Stimulated activated CD8-positive, alpha-beta memory T cell treated with anti-CD3 and anti-CD28 coated beads, Interleukin-4, amount 100 ng/mL, for 1 hour (primary cell): ENCODE measurements at places on chromosomes 2 and 18.

DNA sequence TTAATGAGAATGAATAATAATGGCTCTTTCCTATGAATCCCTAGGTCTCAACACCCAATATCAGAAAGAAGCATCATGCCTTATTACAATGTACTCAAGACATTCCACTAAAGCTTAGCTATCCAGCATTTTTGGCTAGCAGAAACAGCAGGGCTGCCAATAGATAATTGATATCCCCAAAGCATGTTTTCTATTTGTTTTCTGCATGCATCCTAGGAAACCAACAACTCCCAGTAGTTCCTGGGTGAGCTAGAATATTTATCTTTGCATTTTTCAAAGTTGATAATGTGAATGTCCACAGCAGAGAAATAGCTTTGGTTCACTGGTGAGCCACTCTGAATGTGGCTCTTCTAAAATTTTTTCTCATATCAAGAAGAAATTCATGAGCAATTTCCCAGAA is 5.8 kb upstream of the ANTXR1 start:
- no peak for DNase-seq

DNA sequence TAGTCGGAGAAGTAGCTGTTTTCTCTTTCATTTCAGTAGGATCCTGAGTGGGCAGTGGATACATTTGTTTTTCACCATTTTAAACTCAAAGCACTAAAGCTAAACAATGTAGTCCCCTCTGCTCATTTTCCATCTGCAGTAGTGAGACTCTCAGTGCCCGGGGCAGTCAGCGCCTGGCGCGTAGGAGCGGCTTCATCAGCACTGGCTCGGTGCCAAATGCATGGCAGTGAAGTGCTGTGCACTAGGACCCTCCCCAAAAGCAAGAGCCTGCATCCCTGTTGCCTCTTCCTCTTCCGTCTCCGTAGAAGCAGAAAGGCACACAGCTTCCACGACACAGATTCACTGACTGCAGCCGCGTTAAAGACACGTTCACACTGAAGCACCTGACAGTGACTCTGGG is 19.0 kb upstream of the ESPNL start:
- DNase-seq, result no peak

- no peak for DNase-seq
These were observed 15.0 kb upstream of the TRIB2 start for GRCh38 chr2:12701786-12702167.

DNA sequence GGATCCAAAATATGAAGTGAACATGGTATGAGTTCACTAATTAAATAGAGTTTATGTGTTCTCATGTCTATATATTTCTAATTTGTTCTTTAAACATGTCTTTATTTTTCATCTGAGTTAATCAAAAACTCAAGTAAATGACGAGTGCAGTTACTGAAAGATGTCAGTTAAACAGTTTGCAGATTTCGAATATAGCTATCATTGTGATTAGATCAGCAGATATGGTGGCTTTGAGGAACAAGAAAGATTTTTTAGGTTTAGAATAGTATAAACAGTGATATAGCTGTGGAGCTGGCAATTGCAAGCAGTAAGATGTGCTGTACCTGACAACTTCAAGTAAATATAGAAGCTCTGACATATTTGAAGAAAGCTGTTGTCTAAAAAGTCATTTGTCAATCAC is 49.7 kb downstream of the TANK start:
- no peak for DNase-seq

DNA sequence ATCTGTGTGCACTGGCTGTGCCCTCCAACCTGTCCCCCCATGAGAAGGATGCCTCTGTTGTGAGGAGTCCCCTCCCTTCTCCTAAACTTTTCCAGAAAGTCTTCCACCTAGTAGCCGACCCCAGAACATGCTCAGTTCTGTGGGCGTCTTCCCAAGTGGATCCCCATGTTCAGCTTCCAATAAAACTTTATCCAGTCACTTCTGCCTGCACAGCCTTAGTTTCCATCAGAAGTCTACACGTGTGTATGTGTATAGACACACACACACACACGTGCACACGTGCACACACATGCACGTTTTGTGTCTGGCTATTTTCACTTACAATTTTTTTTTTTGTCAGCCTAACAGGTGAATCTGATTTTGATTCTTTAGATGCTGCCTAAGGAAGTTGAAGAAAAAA is 115.1 kb downstream of the RTP5 start:
- no peak for DNase-seq

GRCh38 chr2:71746946-71747501 is 293.7 kb downstream of the DYSF start:
- DNase-seq, result no peak

DNA sequence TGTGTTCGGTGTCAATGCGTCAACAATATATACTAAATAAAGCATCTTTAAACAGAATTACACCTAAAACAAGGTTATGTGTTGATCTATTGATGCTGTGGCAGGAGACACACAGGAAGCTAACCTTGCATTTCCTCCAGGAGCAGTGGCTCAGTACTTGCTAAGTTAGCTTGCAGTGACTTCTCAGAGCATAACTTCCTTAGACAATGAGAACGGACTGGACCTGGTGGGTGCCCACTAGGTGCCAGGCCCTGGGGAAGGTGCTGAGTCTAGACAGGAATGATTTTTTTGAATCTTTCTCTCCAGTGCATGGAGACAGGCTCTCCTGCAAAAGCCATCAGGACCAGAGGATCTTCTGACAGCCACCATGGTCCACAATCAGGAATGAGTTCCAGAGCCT is 73.8 kb upstream of the MGAT4A start:
- DNase-seq, result no peak

DNA sequence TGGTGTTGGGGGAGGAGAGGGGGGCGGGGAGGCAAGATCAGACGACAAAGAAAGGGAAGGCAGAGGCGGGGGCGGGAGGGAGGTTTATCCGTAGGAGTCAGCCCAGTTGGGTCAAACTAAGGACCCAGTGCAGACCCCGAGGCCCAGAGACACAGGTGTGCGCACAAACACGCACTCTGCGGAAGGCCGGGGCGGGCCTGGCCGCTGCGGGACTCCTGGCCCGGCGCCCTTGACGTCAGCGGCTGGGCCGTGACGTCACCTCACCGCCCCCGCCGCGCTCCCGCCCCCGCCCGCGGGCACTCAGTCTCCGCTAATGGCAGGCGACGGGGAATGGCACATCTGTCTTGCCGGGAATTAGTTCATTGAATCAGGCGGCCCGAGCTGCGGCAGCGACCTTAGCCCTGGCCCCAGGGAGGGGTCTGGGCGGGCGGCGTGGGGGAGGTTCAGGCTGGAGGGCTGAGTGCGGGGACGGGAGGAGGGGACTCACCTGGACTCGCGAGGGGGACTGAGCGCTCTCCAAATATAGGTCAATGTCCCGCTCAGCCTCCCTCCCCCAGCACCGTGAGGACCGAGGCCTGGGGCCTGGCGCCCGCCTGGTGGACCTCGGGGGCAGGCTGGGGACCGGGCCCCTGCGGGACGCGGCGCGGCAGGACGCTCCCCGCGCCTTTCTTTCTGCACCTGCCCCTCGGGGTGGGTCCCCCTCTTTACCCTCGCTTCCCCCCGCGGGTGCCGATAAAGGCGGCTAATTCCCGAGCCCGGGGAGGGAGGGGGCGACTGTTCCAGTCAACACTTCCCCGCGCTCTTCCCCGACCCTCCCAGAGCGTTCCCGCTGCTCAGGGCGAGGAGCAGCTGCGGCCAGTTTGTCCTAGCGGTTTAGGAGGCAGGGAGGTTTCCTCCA is 15.5 kb upstream of the ECEL1 start:
- no peak for DNase-seq

- DNase-seq, result no peak
These were observed 35.6 kb downstream of the OSBPL6 start for GRCh38 chr2:178229927-178230326.

DNA sequence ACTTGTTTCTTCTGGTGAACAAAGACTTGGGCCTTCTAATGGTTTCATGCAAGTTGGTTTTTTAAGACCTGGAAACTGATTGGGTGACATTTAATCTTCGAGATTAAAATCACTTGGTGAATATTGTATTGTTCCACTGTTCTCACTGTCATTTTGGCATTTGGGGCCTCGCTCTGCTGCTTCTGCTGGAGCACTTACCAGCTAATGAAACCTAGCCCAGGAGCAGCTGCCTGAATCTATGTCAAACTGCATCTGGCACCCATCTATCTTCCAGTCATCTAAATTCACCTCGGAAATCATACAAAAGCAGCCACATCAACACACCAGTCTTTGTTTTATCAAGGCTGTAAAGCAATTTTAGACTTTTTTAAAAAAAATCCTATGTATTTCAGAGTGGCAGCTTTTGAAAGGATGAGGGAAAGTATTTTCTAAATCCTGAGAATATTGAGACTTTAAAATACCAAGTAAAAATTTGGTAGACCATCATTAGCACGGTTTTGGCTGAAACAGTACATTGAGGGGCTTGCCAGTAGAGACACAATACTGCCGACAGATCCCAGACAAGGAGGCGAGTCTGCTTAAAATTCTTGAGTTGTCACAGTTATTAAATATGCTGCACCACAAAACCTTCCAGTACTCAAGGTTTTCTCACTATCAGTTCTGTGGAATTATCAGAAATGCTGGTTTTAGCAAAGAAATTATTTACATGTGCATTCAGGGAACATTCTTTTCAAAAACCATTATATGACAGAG is 26.1 kb upstream of the SERTAD2 start:
- no peak for DNase-seq

- DNase-seq, result peak; percentile 2
These were observed 70.3 kb upstream of the PSME4 start for GRCh38 chr2:54041135-54041534.

DNA sequence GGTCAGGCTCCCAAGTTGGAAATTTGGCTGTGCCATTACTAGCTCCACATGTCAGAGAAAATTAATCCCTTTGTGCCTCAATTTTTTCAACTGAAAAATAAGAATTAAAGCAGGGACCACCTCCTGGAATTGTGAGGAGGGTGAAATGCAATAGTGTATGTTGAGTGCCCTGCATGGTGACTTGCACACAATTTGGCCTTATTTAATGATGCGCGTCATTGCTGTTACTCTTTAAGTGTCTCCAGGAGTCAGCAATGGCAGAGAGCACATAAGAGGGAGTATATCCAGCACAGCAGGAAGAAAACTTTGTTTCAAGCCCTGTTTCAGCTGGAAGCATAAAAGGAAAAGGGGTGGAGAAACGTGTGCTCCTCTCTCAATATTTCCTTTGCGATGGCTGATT is 215.8 kb downstream of the ALK start:
- no peak for DNase-seq

GRCh38 chr2:158325782-158326340 is 130.7 kb downstream of the CCDC148 start:
- DNase-seq, result no peak

DNA sequence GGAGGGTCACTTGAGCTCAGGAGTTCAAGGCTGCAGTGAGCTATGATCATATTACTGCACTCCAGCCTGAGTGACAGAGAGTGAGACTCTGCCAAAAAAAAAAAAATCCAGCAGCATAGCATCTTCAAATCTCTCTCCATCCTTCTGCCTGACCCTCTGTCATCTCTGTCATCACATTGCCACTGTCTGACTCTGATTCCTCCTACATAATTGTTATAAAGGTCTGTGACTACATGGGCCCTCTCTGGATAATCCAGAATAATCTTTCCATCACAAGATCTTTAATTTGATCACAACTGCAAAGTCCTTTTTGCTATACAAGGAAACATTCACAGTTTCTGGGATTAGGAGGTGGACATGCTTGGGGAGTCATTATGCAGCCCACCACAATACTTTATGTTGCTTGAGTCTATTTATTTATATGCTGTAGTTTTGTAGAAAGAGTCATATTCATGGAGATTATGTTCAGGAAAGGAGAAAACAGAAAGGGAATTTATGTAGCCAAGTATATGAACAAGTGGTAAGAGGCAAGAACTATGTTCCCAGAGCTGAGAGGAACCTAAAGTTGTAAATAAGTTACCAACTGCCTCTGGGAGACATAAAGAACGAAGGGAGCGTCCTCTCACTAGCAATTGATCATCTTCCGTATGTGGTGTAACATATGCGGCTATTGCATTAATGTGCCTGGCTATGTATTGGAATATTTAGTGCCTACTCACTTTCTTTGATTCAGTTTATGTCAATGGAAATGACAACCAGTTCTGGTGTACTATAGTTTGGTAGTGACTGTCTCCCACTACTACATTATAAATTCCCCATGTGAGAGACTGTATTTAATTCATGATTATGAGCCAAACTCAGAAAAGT is 21.5 kb downstream of the RND3 start:
- DNase-seq, result no peak

GRCh38 chr2:238015705-238016104 is 45.1 kb upstream of the SCLY start:
- no peak for DNase-seq

DNA sequence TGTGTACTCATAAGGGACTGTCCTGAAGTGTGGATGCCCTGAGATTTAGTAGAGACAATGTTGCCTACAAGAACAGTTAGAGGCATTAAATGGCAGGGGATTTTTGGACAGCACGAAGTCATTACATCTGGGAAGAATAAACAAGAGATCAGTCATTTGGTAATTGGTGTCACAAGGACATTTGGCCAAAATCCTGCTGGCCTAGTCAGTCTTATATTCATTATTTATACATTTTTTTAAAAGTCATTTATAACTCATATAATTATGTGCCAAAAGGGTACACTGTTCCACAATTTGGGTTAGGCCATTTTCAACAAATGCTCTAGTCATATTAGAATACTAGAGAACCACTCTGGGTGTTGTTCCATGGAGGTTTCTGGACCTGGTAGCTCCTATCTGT is 104.7 kb downstream of the LRATD1 start:
- no peak for DNase-seq

- DNase-seq, result peak; percentile 5
These were observed 23.3 kb upstream of the MC5R start for GRCh38 chr18:13800505-13801259.

- no peak for DNase-seq
These were observed 38.4 kb downstream of the PELI1 start for GRCh38 chr2:64105670-64106461.

GRCh38 chr2:240996834-240997140 is 1.6 kb upstream of the SNED1 start:
- DNase-seq, result no peak

DNA sequence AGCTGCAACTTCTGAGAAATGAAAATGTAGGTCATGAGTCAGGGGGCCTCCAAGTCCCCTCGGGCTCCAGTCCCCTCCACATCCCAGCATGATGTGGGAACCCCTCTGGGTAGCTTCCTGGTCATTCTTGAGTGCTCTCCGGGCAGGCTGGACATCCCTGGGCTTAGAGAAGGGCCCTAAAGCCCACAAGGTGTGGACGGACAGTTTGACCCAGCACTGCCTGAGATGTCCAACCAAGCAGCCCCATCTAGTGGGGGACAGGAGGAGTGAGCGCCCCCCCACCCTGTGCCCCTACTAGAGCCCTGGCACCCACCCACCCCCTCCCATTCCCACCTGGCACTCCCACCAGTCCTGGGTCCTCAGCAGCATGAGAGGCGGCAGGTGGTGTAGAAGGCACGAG is 46.0 kb downstream of the CYP27C1 start:
- DNase-seq, result no peak

GRCh38 chr2:15363142-15363541 is 198.0 kb downstream of the NBAS start:
- DNase-seq, result no peak

GRCh38 chr2:199378948-199379650 is 78.6 kb downstream of the SATB2 start:
- DNase-seq, result no peak

DNA sequence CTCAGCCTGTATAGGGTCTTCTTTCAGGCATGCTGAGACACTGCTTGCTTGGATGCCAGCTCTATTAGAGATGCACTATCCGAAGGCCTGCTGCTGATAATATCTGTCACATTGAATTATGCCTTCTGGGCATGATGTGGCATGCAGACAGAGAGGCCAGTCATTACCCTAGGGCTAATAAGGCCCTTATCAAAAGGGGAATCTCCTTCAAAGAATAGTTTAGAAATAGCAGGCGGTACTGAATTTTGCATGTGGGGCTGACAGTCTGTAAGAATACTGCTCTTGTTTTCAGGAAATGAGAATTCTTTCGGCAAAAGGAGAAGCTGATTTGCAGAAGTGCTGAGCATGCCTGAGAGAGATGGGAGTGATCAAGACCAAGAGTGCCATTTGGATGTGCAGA is 13.1 kb upstream of the LHCGR start:
- no peak for DNase-seq
